AG20443 (cell line): ENCODE measurements at places on chromosomes 3 and 15.

- peak; percentile 56 for DNase-seq
Observed at GRCh38 chr3:29644261-29644660, 363.4 kb downstream of the RBMS3 start.

GRCh38 chr3:186261638-186262037 lies 100.4 kb downstream of the DGKG start:
- DNase-seq, result no peak

DNA sequence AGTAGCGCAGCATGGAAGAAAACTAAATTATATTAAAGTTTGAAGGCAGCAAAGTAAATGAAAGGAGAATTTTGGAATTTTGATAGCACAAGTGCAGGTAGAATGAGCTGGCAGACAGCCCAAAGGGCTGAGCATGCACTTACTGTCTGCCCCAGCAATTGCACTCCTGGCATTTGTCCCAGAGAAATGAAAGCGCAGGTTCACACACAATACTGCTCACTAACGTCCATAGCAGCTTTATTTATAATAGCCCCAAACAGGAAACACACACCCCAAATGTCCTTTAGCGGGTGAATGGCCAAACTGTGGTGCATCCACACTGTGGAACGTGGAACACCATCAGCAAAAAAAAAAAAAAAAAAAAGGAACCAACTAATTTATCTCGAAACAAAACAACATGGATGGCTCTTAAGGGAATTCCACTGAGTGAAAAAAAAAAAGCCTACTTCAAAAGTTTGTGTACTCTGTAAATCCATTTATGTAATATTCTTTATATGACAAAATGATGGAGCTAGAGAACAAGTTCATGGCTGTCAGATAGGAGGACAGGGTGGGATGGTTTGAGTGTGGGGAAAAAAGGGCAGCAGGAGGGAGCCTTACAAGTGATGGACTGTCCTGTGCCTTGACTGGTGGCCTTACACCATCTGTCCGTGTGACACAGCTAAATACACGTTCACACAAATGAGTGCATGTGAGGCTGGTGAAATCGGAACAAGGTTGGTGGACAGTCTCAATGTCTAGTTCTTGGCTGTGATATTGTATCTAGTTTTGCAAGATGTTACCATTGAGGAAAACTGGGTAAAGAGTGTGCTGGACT lies 6.0 kb upstream of the TM2D3 start:
- DNase-seq, result no peak

GRCh38 chr15:70562906-70563305 lies 200.5 kb downstream of the UACA start:
- DNase-seq, result no peak

DNA sequence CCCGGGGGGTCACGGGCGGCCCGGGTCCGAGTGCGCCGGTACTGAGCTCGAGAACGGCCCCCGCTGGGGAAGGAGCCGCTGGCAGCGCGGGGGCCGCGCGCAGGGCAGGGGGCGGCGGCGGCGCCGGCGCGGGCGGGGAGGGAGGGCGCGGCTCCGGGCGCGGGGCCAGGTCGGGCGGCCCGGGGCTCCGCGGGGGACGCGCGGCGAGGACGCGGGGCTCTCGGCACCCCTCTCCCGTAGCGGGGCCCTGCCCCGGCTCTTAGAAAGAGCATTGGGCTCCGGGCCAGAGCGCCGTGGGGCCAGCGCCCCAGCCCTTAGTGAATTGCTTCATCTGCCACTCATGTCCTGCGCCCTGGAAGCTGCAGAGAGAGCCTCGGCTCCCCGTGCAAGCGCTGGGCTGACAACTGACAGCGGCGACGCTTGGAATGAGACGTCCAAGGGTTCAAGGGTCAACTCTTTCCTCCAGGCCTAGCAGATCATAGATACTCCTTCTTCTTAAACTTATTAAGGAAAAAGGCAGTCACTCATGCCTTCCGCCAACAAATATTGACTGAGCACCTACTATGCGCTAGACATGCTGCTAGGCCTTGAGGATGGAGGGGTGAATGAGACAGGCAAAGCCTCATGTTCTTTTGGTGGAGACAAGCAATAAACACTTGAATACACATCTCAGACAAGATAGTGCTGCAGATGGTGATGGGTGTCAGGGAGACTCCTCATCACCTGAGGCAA lies 140.8 kb downstream of the SMAD6 start:
- peak; percentile 79 for DNase-seq

DNA sequence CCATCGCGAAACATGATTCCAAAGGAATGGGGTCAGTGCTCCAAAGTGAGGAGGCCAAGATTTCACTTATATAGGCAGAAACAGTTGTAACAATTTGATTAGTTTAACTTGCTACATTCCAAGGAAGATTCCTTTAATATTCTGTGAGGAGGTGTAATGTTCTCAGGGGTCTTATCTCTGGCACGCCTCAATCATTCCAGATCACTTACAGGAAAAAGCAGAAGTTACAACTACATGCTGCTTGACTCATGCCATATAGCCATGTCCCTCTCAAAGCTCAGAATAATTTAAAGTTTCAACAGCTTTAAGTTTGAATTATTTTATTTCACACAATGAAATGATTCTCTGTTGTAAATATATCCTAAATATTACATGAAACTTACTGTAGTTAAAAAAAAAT lies 3.5 kb upstream of the FYTTD1 start:
- no peak for DNase-seq

DNA sequence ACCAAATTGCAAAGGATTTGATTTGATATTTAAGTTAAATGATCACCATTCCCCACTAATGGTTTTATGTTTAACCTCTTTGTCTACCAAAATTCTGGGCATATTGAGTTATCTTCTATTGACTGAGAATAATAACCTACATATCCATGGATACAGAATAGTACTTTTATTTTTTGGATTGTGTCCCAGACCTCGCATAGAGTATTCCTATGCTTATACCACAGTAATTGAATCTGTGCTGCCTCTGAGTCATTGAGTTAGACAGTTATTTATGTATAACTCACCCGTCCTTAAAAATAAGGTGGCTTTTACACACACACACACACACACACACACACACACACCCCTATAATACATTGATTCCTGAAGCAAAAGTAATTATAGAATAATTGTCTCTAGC lies 690.1 kb upstream of the BCHE start:
- DNase-seq, result no peak

GRCh38 chr15:40512440-40512839 lies 41.7 kb downstream of the CHST14 start:
- no peak for DNase-seq

GRCh38 chr3:126959921-126960603 lies 22.9 kb upstream of the PLXNA1 start:
- DNase-seq, result peak; percentile 80

- no peak for DNase-seq
Observed at GRCh38 chr3:51374456-51374855, 10.6 kb upstream of the MANF start.

- DNase-seq, result no peak
Observed at GRCh38 chr15:41581110-41581509, 22.1 kb downstream of the TYRO3 start.

- peak; percentile 28 for DNase-seq
Observed at GRCh38 chr3:142226474-142226873, 1.1 kb upstream of the GK5 start.

DNA sequence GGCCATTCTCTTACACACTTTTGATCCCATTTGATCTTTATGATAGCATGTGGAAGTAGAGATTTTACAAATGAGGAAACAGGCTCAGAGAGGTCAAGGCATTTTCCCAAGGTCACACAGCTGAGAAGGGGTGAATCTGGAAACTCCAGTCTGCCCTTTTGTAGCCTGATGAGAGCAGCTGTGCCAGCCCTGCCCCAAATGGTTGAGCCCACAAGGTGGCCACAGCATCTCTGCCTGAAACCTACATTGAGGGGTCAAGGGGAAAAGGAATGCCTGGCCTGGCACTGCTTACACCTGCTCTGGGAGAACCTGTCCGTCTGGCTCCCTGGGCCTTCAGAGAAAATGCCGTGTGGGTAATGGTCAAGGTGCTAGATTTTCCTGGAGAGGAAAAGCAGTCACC lies 200.2 kb upstream of the LINGO1 start:
- DNase-seq, result no peak

DNA sequence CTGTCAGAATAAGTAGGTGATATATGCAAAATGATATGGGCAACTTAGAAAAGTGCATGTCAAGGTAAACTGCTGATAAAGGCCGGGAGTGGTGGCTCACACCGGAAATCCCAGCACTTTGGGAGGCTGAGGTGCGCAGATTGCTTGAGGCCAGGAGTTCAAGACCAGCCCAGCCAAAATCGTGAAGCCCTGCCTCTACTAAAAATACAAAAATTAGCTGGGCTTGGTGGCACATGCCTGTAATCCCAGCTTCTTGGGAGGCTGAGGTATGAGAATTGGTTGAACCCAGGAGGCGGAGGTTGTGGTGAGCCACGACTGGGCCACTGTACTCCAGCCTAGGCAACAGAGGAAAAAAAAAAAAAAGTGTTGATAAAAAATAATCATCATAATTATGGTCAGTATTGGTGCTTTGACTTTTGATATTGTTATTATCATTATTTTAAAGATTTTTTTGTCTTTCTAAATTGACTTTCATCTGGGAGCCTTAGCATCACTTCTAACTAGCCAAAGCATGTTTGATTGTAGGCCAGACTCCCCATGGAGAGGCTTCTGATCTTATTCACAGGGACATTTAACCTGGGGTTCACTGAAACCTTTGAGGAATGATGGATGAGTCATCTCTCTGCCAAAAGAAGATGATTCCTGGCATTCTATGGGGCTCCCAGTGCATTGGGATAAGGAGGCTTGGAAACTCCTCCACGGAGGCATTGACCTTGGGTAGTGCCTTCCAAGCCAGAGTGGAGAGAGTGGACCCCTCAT lies 5.6 kb downstream of the ZBTB38 start:
- peak; percentile 18 for DNase-seq

DNA sequence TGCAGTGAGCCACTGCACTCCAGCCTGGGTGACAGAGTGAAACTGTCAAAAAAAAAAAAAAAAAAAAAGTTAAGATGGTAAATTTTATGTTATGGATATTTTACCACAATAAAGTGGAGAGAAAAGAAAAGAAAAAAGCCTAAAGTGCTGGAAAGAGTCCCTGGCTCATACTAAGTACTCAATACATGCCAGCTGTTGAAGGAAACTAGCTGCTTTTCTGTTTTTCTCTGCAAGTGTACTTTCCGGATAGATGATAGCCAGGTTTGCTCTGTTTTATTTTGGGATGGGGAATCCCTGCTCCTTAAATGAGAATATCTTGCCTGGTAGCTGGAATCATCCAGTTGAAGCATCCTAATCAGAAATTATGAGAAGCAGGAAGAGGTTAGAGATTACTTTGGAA lies 10.9 kb downstream of the EID1 start:
- peak; percentile 16 for DNase-seq

GRCh38 chr3:64331605-64332004 lies 106.3 kb upstream of the PRICKLE2 start:
- DNase-seq, result no peak

DNA sequence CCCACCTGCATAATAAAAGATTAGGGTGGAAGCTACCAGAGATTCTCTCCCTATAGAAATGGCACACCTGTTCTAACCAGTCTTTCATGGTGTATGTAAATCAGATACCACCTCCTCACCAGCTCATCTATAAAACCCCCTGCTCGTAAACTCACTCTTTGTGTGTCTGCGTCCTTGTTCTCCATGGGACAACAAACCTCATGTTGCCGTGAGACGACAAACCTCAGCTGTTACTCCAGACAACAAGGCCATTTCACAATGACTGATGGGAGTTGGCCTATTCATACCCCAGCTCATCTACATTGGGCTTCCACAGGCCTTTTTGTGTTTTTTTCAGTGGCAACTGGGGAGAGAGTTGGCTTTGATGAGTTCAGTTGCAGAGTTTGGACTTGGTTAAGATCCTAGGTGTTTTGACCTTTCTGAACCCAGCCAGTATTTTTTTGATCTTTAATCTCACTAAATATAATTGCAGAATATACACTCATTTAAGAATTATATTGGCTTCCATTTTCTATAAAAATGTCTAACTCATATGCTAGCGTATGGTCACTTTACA lies 96.6 kb upstream of the LRIG1 start:
- no peak for DNase-seq

- peak; percentile 42 for DNase-seq
Observed at GRCh38 chr3:32249184-32249782, 10.8 kb downstream of the CMTM8 start.

- no peak for DNase-seq
Observed at GRCh38 chr15:58486062-58486461, 54.3 kb downstream of the LIPC start.

GRCh38 chr3:186053954-186054791 lies 54.7 kb downstream of the ETV5 start:
- DNase-seq, result no peak

DNA sequence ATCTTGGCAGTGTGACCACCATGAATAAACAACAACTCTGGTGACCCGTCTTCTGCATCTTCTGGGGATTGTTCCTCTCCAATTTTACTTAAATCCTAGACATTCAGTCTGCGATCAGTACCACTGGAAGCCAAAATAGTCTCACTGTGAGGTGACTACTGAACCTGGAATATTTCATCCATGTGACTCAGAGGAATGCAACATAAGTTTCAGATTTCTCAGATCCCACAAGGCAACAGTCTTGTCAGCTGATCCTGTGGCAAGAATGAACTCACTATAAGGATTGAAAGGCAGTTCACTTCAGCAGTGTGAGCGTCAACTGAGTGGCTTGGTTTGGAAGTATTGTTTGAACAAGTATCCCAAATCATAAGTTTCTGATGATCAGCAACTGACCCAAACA lies 13.2 kb downstream of the NSUN3 start:
- DNase-seq, result no peak

DNA sequence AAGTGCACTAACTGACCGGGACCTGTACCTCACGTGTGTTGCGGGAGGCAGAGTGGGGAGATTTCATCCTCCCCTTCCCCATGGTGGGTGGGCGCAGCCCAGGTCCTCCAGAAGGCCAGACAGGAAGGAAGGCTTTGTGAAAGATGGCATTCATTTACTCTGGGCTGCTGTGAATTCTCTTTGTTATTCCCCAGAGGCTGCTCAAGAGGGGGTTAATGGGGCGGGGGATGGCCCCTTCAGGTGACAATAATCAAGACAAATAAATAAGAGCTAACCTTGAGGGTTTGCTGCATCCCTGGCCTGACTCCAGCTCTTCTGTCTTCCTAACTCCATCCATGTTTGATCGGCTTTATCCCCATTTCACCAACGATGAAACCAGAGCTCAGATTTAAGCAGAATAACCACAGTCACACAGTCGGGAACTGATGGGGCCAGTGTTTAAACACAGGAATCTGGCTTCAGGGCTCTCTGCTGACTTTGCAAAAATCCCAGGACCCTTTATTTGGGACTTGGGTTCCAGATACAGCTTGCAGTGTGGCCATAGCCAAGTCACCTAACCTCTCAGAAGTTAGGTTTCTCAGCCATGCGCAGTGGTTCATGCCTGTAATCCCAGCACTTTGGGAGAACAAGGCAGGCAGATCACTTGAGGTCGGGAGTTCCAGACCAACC lies 16.5 kb downstream of the PIF1 start:
- DNase-seq, result no peak

GRCh38 chr3:31077826-31078225 lies 183.4 kb upstream of the GADL1 start:
- no peak for DNase-seq
